Activated CD4-positive, alpha-beta T cell treated with anti-CD3 and anti-CD28 coated beads, Interleukin-2, amount 50 U/mL, for 4 hours (primary cell): ENCODE measurements at places on chromosomes 11 and 22.

DNA sequence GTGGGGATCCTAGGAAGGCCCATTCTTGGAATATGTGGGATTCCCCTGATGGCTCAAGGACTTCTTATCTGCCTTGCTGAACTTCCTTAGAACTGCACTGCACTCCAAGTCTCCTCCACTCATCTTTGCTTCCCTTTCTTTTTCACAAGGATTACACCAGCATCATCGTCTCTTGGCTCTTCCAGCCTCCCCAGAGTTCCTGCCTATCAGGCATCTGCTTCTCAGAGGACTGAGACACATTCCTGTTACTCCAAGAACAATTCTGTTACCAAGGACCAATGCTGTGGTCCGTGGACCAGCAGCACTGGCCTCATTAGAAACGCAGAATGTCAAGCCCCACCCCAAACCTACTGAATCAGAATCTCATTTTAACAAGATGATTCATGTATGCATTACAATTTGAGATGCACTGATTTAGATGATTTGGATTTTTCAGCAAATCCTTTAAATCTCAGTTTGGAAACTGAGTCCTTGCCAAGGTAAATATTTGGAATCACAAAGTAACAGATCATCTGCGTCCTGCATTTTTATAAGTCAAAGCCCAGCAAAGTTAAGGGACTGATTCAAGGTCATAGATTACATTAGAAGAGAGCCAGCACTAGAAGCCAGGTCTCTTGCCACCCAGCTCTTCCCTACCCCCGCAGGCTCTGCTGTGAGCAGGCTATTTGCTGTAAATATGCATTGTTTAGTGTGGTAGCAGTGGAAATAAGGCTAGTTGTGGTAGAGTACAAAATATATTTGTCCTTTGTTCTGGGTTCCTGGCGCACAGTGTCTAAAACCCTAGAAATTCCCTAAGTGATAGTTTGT is 110.9 kb downstream of the SWAP70 start:
- no peak for DNase-seq

GRCh38 chr11:116312570-116313391 is 460.0 kb downstream of the BUD13 start:
- DNase-seq: no peak

- DNase-seq: no peak
These were observed 5.6 kb downstream of the GATD1 start for GRCh38 chr11:771617-772204.

DNA sequence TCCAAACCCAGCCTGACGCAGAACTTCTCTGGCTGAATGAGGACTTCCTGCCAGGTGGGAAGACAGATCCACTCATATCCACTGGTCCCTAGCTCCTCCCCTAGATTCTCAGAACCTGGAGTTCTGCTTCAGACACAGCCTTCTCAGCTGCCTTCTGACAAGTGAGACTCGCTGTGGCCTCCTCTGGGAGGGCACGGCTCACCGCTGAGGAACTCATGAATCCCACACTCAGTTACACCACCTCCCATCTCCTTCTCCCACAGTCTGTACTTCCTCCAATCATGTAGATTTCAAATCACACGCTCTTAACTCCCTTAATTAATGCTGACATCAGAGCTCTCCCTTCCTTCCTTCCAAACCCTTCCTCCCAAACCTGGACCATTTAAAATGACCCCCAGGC is 86.4 kb upstream of the TMEM45B start:
- DNase-seq: no peak

DNA sequence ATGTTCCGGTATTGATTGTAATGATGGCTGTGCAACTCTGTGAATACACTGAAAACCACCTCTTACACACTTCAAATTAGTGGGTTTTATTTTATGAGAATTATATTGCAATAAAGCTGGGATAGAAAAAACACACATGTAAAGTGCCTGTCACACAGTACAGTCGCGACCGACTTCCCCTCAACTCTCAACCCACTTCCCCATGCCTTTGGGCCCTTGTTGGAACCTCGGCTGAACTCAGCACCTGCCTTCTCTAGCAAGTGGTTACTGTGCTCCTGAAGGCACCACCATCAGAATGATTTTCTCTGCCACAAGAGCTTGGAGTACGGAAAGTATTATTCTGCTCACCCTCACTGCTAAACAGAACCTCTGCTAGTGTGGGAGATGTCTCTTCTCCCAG is 13.5 kb downstream of the KCNJ1 start:
- no peak for DNase-seq

- no peak for DNase-seq
These were observed 9.7 kb downstream of the CRYBB1 start for GRCh38 chr22:26608129-26608528.
